ENCODE measurements at places on chromosomes 6 and 20.
A peak's percentile ranks its signal among the peaks of the same experiment; 100 is the strongest.

DNA sequence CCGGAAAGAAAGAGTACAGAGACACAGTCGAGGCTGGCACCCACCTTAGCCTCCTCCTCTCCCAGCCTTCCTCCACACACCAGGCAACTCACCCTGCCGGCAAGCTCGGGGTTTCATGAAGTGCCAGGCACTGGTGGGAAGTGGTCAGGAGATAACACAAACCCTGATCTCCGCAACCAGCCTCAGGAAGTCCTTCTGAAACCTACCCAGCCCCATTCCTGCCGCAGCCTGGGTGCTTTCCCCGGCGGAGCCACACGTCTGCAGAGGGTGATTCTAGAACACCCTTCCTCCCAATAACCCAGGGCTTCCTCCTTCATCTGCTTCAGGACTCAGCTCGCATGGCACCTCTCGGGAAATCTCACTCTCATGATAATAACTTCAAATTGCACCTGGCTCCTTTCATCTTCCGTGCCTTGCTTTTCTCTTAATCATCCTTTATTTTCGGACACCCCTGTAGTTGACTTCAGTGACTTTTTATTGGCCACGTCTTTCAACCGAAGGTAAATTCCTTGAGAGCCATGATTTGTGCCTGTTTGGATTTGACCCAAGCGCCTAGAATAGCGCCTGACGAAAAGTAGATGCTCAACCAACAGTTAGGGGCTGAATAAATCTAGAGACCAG, 8.7 kb upstream of the HLA-E start:
- peak; percentile 29 for DNase-seq

DNA sequence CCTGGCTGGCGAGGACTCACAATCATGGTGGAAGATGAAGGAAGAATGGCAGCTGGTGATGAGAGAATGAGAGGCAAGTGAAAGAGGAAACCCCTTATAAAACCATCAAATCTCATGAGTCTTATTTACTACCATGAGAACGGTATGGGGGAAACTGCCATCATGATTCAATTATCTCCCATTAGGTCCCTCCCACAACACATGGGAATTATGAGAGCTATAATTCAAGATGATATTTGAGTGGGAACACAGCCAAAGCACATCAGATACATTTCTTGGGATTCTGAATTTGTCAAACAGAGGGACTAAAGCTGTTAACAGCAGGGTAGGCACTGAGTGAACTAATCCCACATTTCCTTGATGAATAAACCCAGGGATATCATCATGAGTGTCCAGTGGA, 116.2 kb upstream of the PLCB4 start:
- no peak for DNase-seq

DNA sequence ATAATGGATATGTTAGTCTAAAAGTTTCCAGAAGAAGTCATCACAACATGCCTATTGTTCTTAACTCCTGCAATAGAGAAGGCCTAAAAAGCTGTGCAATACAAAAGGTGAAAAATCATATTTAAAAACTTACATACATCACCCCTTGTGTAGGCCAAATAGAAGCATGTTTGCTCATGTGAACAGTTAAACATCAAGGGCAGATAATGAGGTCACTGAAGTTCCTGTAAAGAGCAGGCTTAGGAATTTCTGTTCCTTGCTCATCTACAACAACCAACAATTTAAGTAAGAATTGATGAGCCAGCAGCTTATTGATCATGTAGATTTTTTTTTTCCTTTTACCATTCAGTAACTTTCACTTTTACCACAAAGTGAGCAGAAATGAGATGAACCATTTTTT, 7.5 kb upstream of the NUP153 start:
- peak; percentile 19 for DNase-seq

- no peak for DNase-seq
These were observed 184.5 kb upstream of the RAB32 start for GRCh38 chr6:146359131-146359530.

DNA sequence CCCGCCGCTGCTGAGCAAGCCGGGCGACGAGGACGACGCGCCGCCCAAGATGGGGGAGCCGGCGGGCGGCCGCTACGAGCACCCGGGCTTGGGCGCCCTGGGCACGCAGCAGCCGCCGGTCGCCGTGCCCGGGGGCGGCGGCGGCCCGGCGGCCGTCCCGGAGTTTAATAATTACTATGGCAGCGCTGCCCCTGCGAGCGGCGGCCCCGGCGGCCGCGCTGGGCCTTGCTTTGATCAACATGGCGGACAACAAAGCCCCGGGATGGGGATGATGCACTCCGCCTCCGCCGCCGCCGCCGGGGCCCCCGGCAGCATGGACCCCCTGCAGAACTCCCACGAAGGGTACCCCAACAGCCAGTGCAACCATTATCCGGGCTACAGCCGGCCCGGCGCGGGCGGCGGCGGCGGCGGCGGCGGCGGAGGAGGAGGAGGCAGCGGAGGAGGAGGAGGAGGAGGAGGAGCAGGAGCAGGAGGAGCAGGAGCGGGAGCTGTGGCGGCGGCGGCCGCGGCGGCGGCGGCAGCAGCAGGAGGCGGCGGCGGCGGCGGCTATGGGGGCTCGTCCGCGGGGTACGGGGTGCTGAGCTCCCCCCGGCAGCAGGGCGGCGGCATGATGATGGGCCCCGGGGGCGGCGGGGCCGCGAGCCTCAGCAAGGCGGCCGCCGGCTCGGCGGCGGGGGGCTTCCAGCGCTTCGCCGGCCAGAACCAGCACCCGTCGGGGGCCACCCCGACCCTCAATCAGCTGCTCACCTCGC, 1.5 kb downstream of the ARID1B start:
- DNase-seq = peak; percentile 66

GRCh38 chr6:25463441-25463840, 184.3 kb downstream of the CARMIL1 start:
- no peak for DNase-seq

DNA sequence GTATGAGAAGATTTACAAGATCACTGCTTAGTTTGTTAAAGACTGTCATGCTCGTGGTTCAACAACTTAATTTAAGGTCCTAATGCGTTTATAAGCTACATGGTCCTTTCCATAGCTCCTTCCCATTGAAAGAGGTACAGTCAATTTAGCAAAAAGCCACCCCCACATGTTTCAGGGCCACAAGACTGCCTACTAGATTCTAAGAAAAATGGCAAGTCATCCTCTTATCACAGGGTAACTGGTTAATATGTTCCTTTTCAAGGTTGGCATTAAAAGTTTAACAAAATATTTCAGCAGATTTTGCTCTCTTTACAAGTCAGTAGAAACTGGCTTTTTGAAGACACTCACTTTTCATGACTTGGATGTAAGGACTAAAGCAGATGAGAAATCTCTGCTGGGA, 15.7 kb downstream of the GSTA3 start:
- DNase-seq = no peak

GRCh38 chr20:44153636-44154043, 33.3 kb downstream of the JPH2 start:
- no peak for DNase-seq

DNA sequence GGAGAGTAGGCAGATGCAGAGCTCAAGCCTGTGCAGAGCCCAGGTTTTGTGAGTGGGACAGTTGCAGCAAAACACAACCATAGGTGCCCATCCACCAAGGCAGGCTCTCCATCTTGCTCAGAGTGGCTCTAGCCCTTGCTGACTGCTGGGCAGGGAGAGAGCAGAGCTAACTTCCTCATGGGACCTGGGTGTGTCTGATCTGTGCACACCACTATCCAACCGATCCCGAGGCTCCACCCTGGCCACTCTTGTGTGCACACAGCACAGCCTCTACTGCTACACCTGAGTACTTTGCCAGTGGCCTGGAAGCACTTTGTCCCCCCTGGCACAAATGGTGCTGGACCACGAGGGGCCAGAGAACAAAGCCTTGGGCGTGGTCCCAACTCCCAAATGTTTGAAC, 7.9 kb upstream of the DEFB125 start:
- DNase-seq = no peak

- no peak for DNase-seq
These were observed 327.0 kb downstream of the C6orf118 start for GRCh38 chr6:164982389-164982788.

GRCh38 chr6:96781557-96781956, 55.7 kb downstream of the GPR63 start:
- DNase-seq = no peak

DNA sequence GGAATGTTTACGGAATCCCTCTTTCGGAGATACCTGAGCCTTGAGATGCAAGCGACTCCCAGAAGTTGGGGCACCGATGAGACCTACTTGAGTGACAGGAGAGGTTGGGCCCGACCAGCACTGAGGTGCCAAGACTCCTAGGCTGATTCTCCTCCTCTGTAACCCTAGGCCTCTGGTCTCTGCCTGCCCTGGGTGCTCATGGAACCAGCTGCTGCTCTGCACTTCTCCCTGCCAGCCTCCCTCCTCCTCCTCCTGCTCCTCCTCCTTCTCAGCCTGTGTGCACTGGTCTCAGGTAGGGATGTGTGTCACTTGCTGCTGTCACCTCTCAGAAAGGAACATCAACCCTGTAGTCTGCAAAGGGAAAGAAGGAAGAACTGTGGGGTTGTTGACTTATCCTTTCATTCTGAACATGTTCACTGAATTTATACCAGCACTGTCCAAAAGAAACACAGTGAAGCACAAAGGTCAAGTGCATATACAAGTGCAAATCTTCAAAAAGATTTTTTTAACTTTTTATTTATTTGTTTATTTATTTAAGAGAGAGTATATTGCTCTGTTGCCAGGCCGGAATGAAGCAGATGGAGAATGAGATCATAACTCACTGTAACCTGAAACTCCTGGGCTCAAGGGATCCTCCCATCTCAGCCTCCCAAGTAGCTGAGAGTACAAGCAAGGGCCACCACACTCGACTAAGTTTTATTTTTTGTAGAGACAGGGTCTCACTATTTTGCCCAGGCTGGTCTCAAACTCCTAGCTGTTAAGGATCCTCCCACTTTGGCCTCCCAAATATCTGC, 913 bp downstream of the BTN2A2 start:
- DNase-seq = peak; percentile 79

- DNase-seq = no peak
These were observed 26.0 kb upstream of the C6orf62 start for GRCh38 chr6:24744911-24745310.

DNA sequence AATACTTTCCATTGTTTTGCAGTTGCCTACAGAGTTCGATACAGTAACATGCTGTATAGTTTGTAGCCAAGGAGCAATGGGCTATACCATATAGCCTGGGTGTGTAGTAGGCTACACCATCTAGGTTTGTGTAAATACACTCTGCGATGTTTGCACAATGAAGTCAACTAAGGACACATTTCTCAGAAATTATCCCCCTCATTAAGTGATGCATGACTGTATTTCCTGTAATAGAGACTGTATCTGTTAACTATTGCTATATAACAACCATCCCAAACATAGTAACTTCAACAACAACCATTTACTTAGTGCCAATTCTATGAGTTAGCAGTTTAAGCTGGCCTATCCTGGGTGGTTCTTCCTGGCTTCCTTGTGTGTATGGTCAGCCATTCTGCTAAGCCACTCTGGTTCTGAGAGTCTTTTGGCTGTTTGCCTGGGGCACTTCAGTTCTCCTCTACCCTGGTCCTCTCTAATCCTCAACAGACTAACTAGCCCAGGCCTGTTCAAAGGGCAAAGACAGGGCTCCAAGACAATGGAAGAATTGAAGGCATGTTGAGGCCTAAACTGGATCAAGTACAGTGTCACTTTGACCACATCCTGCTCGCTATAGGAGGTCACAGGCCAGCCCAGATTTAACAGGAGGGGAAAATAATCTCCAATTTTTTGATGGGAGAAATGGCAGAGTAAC, 124.0 kb downstream of the PLCB1 start:
- peak; percentile 15 for DNase-seq

DNA sequence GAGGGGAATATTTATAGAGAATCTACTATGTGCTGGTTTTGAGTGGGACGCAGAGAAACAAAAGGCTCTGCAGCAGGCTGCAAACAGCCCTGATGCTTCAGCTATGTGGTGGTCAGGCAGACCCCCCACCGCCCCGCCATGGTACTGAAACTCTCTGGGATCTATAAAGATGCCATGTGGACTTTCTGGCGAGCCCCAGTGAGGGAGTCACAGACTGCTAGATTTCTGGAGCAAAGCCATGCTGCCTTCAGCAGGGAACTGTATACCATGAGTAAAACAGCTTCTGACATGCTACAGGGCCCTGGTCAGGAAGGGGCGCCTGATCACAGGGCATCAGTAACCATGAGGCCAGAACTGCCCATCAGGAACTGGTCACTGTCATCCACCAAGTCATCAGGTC, 19.2 kb upstream of the BPIFB1 start:
- DNase-seq = no peak

DNA sequence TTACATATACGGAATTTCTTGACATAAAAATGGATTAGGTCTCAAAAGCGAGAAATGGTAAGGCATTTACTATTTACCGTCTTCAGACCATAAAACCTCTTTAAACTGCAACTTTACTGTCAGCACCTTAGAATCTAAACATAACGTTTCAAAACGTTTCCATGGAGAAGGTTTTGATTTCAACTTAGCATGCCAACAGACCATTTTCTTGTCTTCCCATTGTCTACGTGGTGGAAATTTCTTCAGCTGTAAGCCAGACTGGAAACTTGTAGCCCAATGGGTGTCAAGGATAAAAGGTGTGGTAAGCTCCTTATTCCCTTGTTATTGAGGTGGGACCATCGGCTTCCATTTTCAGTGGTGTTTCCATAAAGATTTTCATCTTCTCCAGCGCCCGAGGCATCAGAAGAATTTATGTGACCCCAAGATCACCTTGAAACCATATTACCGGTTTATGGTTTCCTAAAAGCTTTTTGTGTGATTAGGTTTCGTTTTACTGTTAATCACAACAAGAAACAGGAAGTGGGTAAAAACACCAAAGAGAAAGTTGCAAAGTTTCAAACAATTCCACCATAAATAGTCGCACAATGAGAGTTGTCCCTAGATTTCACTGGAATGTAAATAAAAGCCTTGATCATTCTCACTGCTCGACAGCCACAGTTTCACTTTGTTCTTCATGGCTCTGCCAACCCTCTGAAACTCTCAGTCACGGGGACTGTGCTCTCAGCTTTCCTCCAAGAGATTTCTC, 63.0 kb upstream of the CD2AP start:
- peak; percentile 71 for DNase-seq

- no peak for DNase-seq
These were observed 387.2 kb downstream of the TBC1D32 start for GRCh38 chr6:120947111-120947510.

- peak; percentile 66 for DNase-seq
These were observed 557.0 kb downstream of the HAO1 start for GRCh38 chr20:7383216-7383615.

Data from kidney tubule cell (primary cell).